ENCODE measurements at places on chromosomes 5 and 9.

GRCh38 chr5:138468966-138469539 lies 3.8 kb downstream of the EGR1 start:
- no peak for DNase-seq

- no peak for DNase-seq
Measured at GRCh38 chr5:91245871-91246270, 137.2 kb downstream of the ARRDC3 start.

DNA sequence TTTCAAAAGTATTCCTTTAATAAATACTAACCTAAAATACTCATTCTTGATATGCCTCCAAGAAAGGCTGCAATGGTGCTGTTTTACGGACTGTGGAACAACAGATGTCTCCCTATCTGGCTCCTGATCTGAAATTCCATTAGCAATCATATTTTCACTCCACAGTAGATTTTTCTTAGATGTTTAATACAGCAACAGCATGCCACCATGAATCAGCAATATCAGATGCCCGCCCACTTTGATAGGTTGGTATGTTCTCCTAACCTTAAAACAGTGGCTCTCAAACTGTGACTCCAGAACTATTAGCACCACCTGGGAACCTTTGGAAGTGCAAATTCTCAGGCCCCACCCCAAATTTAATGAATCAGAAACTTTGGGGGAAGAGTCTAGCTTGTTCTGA lies 110.2 kb downstream of the MLLT3 start:
- no peak for DNase-seq

- DNase-seq: no peak
Measured at GRCh38 chr5:87661784-87662566, 249.2 kb upstream of the CCNH start.

- no peak for DNase-seq
Measured at GRCh38 chr5:68377733-68378132, 162.2 kb downstream of the PIK3R1 start.

GRCh38 chr9:126334721-126335621 lies 8.3 kb downstream of the MVB12B start:
- DNase-seq: no peak

DNA sequence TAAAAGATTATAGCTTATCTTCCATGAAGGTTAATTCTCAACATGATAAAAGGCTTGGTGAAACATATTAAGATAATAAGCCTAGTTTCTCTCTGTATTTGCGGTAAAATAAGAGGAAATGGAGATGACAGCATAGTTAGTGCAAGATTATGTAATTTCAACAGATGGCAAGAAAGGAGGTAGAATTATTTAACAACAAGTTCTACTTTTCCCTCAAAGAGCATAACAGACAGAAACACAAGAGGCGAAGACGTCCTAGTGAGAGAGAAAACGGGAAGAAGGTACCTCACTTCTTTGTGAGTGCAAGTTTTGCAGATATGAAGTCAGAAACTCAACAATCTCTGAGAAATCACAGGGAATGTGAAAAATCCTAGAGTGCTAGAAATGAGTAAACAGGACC lies 144.8 kb upstream of the ADCY2 start:
- no peak for DNase-seq

GRCh38 chr5:137531266-137531665 lies 32.1 kb upstream of the SPOCK1 start:
- DNase-seq: no peak

DNA sequence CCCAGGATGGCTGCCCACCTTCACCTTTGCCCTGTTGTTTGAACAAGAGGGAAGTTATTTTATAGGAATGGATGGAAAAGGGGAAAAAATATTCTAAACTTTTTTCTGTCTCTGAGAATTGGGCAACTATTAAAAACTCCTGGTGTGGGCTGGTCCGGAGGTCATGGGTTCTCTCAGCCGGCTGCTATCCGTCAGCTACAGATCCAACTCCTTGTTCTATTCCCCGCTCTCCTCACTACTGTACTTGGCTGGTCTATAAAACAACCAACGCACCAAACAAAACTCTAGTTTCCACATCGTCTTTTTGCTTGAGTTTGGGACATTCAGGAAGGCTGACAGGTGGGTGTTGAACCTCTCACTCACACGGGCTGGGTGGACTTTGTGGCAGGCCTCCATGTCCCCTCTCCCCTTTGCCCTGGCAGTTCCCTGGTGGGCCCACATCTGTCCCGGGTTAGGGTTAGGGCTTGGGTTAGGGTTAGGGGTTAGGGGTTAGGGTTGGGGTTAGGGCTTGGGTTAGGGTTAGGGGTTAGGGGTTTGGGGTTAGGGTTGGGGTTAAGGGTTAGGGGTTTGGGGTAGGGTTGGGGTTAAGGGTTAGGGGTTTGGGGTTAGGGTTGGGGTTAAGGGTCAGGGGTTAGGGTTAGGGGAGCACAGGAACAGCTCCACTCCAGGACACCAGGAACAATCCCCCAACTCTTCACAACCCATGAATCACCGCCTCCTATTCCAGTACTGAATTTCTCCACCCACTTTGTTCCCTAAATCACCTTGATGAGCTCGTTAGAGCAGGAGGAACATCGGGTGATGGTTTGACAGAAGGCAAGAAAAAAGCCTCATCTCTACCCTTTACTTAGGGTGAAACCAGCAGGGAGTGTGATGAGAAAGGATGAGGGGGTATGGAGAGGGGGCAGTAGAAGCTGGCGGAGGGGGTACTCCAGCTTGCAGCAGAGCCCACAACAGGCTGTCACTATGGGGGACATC lies 302.1 kb upstream of the IRX4 start:
- no peak for DNase-seq

- no peak for DNase-seq
Measured at GRCh38 chr5:105828821-105829220, 1841.9 kb downstream of the EFNA5 start.

DNA sequence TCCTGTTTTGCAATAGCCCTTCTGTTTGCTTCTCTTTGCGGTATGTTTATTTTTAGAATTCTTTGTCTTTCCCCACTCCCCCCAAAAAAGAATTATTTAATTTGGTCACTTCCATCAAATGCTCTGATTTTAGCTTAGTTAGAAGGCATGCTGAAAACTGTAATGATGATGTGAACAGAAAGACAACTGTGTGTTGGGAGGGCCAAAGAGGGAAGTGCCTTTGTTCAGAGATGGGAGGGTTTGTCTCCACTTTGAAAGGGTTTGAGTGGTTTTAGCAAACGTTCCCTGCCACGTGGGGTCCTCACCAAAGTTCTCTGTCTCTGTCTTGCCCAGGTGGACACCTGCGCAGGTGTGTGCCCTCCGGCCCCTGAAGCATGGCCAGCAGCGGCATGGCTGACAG lies 41.9 kb downstream of the SYK start:
- no peak for DNase-seq

DNA sequence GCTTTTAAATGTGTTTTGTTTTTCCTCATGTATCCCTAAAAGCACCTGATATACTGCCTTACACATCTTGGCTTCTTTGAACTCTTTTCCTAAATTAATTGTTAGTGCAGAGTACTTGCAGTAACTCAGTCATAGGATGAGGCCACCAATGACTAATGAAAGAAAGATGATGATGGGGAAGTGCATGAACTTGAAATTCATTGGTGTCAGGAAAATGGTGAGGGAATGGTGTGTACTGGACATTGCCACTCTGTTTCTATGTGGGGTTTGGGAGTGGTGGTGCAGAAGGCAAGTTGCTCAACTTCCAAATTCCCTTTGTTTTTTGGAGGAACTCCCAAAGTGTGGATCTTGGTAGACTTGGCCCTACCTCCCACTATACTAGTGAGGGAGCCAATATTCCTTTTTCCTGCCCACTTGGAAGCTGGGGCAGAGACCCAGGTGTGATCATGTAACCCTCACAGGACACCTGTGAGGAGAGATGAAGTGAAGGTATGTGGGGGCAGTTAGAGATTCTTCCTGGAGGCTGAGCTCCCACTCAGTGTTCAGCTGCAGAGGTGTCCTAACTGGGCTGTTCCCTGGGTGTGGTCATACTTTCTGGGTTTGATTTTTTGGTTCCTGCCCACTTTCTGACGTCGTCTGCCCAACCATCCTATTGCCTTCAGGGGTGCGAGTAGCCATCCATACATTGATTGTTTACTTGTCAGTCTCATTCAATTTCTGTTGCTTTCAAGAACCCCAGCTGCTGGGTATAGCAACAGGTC lies 298.5 kb downstream of the MAST4 start:
- DNase-seq: no peak

- no peak for DNase-seq
Measured at GRCh38 chr9:108863891-108864290, 1.8 kb downstream of the ACTL7A start.

GRCh38 chr9:113056191-113057106 lies at the start of gene ZFP37:
Gene ZFP37 (minus strand): TSS chr9:113056724. CDS start chr9:113056688, 36 bp downstream.
- DNase-seq: peak; percentile 88

GRCh38 chr5:82387001-82387818 lies 109.1 kb upstream of the RPS23 start:
- no peak for DNase-seq
